ENCODE measurements at places on chromosomes 6 and 20.

DNA sequence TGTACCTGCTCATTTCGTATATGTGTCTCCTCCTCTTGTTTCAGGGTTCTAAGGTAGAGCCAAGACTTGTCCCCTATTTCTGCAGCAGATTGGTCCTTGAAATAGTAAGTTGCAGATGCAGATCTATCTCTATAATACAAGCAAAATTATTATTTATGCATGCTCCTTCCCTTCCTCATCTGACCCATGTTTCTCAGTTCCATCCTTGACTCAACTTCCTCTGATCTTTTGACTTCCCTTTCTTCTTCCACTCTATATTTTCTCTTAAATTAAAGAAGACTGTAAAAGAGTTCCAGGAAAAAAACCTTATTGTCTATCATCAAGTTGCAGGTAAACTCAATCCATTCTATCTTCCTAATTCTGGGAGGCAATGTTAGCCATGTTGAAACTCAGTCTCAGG, 23.7 kb downstream of the PLA2G7 start:
- DNase-seq: no peak

DNA sequence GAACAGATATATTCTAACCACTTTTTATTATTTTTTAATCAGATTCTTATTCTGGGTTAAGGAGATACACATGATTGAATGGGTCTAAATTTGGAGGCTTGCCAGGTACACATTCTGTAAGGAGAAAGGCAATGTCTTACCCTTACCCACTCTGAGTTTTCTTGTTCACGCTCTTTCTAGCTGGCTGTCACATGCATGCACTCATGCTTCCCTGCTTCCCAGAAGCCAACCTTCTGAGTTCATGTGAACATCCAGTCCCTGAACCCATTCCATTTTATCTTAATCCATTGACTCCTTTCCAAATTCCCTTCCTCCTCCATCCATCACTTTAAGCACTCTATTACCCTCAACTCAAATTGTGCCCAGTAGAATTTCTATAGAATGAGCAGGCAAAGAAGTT, 17.5 kb upstream of the MOCS1 start:
- DNase-seq: no peak

GRCh38 chr6:90328004-90328403, 31.4 kb upstream of the BACH2 start:
- no peak for DNase-seq

GRCh38 chr6:150167479-150167873, 24.6 kb downstream of the PPP1R14C start:
- no peak for DNase-seq

DNA sequence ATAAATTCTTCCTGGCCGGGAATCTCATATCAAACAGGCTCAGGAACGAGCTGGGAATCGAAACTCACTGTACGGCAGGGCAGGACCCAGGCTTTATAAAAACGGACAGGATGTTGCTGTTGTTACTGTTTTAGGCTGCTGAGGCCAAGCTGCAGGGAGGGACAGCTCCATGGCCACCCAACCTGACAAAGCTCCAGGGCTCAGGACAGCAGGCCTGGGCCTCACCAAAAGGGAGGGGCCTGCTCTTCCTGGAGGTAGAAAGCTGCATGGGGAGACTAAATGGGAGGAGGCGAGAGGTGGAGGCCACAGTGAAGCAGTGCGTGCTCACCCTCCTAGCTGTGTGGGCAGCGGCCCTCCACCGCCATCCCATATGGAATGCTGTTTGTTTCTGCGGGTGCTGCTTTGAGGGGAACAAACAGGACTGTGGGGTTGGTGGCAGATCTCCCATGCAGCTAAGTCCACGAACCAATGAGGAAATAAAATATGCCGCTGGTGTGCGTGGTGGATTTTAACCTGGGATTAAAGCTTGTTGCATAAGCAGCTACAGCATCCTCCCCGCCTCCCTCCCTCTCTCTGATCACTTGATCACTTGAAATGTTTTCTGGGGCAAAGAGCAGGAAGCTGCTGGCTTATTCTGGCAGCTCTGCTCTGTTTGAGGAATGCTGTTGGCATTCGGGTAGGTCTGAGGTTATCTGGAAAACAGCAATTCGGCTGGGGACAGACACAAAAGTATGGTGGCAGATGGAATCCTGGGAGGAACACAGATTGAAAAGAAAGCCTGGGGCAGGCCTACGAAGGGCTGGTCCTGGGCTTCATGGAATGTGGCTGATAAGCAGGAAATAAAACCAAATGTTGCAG, 2.4 kb upstream of the ZMYND8 start:
- DNase-seq: no peak

- no peak for DNase-seq
These were observed 684.2 kb downstream of the KIF16B start for GRCh38 chr20:15889061-15889460.

- DNase-seq: no peak
These were observed 34.9 kb downstream of the SLC22A23 start for GRCh38 chr6:3421791-3422434.

GRCh38 chr6:100775667-100776066, 105.5 kb downstream of the ASCC3 start:
- DNase-seq: no peak

DNA sequence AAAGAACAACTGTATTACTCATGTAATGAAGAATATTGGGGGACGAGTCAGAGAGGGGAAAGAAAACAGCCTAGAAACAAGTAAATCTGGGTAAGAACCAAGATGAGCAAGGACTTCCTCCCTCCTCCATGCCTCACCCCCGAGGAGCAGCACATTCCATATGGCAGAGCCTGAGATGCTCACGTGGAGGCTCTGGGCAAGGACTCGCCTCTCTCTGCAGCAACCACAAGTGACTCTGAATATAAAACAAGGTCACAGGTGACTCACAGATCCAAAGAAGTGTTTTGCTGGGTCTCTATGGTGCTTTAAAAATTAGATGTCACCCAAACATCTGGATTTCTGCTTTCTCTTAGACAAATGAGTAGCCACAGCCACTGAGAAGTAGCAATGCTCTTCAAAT, 453.0 kb upstream of the SULF2 start:
- DNase-seq: no peak
